Activated naive CD8-positive, alpha-beta T cell treated with anti-CD3 and anti-CD28 coated beads for 36 hours (primary cell): ENCODE measurements at places on chromosomes 2 and 18. TPM values are rescaled to one million over a fixed set of nuclear protein-coding genes. Genes with fewer than 3 reads are reported as not detected.

DNA sequence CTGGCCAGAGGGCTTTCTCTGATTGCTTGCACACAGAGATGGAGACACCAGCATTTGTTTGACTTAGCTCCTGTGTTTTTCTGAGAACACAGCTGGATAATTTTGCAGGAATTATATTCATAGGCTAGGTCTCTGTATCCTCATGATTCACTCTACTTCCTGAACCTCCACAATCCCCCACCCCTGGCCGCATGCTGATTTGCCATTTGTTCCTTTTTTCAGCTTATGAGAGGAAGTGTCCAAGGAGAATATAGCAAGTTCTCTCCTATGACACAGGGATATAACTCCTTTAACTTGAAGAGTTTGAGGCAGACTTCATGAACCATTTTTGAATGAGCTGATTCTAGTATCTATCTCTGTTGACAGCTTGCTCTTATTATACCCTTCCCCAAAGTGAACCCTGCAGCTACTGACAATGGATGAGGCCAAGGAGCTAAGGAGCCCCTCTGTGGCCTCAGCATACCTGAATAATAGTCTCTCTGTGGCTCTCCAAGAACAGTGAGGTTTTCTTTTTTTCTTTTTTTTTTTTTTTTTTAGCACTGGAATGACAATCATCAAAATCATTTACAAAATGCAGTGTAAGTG lies 15.4 kb downstream of the CAVIN2 start:
- no peaks in the 10 kb centered on the region for H3K36me3 ChIP-seq
- no peak for DNase-seq
- H3K4me1 ChIP-seq, result no peaks in the 10 kb centered on the region
- H3K4me3 ChIP-seq, result no peak overlapping the region
- H3K27ac ChIP-seq, result no peak overlapping the region

DNA sequence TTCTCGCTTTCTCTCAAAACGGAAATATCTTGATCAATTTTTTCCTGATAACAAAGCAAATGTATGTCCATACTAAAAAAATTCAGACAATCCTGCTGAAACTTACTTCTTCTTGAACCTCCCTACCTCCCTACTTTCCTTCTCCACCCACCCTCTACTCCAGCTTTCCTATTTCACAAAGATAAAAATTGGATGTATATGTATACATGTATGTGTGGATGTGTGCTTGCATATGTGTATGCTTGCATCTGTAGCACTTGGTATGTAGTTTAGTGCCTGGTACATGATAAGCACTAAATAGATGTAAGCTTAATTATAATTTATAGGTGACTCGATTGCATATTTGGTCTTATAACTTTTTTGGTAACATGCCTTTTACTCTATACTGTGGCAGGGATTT lies 167.5 kb upstream of the ITGA4 start:
- H3K4me3 ChIP-seq, result no peak overlapping the region
- H3K36me3 ChIP-seq, result peaks cover 34% of the 10 kb centered on the region
- no peak for DNase-seq
- no peaks in the 10 kb centered on the region for H3K27me3 ChIP-seq

DNA sequence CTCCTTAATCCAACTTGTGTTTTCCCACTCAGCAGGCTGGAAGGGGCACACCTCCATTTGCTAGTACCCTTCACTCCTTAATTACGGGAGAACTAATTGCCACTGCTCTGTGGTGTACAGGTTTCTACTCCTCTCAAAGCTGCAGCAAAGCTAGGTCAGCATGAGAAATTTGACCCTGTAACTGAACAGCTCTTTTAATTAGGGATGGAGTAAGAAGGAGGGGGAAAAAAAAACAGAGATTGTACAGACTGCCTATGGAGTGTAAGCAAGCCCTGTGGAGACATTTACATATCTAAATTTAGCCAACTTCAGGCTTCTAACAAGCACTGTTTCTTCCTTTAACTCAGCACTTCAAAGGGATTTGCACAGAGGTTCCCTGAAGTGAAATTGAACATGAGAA lies 629.7 kb upstream of the SETBP1 start:
- H3K36me3 ChIP-seq, result no peaks in the 10 kb centered on the region
- H3K27me3 ChIP-seq, result no peaks in the 10 kb centered on the region
- no peak overlapping the region for H3K4me3 ChIP-seq
- H3K27ac ChIP-seq, result no peak overlapping the region
- no peak for DNase-seq

- H3K27me3 ChIP-seq, result peaks cover 3% of the 10 kb centered on the region
- no peaks in the 10 kb centered on the region for H3K4me1 ChIP-seq
- DNase-seq, result no peak
- H3K36me3 ChIP-seq, result peaks cover 2% of the 10 kb centered on the region
These were observed 515.9 kb downstream of the SLC4A3 start for GRCh38 chr2:220143336-220143735.

The SPRED2 gene
- 9.7 TPM for total RNA-seq

The LRATD1 gene
- not detected for total RNA-seq

The ACTG2 gene
- 0.27 TPM for total RNA-seq

The EML6 gene
- 0.54 TPM for total RNA-seq
